NCI-H1417 treated with DMSO at 0.1 percent for 48 hours (cell line): ENCODE measurements at places on chromosomes 13 and 19.

GRCh38 chr13:89857502-89857901 lies 1490.0 kb upstream of the MIR17HG start:
- no peak for DNase-seq

DNA sequence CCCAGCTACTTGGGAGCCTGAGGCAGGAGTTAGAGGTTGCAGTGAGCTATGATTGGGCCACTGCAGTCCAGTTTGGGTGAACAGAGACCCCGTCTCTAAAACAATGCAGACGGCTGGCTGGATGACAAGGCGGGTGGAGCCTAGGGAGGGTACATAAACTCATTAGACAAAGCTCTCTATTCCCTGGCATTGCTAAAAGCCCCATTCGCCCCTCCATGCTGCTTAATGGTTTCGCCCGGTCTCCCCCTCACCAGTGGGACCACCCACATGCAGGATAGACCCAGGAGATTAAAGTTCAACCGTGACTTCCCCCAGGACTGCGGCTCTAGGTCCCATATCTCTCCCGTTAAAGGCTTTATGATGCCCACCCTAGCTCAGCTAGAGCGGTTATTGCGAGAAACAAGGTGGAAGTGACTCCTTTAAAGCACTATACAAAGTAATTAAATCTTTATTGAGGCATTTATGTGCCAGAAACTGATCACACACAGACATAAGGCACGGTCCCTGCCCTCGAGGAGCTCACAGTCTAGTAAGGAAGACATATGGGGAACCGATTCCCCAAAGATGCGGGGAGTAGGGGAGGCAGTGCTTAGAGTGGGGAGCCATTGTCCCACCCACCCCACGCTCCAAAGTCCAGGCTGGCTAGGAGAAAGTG lies 4.9 kb downstream of the LYPD3 start:
- no peak for DNase-seq

DNA sequence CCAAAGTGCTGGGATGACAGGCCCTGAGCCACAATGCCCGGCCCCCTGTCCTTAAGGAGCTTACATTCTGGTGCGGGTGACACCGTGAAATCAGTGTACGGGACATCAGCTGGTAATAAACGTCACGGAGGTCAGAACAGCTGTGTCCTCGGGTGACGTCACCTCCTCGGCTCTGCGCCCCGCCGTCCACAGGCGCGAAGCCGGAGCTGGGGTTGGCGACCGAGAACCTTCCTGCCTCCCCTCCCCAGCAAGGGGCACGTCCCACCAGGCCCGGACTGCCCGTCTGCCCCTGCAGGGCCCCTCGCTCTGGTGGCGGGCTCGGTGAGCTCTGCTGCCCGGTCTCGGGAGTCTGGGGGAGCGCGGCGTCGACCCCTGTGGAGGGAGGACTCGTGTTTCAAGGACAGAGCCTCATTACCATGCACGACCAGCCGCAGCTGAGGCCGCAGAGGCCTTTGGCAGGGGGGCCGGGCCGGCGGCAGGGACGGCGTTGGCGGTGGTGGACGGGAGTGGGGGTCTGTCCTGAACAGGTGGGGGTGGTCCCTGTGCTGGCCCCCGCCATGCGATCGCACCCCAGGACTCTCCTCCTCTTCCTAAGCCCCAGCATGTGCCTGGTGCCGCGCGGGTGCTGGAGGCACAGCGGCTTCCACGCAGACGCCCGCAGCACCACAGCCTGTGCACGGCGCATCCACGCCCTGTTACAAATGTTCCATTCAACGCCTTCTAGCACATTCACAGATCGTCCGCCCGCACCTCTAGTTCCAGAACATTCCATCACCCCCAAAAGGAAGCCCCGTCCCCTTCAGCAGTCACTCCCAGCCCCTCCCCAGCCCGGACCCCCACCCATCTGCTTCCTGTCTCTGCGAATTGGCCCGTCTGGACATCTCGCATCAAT lies 5.4 kb downstream of the LINGO3 start:
- no peak for DNase-seq

GRCh38 chr13:25920277-25920676 lies 131.5 kb downstream of the SHISA2 start:
- no peak for DNase-seq

DNA sequence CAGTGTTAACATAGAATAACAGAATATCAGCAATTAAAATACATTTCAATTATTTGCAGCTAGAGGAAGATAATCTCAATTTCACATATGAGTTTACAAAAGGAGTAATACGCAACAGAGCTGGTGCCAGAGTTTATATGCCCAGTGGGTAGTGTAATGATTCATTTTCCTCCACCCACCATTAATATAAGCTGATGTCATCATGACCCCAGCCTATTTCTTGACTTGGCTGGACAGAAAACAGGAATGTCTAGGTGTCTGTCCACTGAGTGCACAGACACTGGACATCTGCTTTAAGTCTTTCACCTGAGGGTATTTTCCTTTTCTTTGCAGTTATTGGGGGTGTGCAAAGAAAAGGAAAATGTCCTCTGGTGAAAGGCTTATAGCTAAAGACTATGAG lies 335.5 kb downstream of the TBC1D4 start:
- DNase-seq = no peak

GRCh38 chr19:4932711-4933110 lies 23.4 kb downstream of the UHRF1 start:
- DNase-seq = no peak

DNA sequence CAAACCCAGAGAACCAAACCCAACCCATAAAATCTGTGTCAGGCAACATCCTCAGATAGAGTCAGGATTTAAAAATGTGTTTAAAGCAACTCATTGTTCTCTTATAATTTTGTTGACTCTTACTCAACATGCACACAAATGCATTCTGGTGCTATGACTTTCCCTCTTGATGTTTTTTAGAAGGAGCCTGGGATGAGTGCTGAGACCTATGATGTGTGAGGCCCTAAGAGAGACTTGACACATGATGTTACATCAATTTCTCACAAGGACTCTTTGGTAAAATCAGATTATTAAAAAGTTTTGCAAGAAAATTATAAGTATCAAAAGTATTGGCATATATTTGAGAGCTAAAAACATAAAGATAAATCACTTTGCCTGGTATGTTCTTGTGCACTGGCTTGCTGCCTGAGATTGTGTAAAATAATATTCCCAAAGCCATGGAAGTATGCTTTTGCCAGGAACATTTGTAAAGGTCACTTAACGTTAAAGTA lies 173.9 kb downstream of the DCLK1 start:
- no peak for DNase-seq

GRCh38 chr13:71798707-71799106 lies 68.3 kb downstream of the DACH1 start:
- DNase-seq = no peak

DNA sequence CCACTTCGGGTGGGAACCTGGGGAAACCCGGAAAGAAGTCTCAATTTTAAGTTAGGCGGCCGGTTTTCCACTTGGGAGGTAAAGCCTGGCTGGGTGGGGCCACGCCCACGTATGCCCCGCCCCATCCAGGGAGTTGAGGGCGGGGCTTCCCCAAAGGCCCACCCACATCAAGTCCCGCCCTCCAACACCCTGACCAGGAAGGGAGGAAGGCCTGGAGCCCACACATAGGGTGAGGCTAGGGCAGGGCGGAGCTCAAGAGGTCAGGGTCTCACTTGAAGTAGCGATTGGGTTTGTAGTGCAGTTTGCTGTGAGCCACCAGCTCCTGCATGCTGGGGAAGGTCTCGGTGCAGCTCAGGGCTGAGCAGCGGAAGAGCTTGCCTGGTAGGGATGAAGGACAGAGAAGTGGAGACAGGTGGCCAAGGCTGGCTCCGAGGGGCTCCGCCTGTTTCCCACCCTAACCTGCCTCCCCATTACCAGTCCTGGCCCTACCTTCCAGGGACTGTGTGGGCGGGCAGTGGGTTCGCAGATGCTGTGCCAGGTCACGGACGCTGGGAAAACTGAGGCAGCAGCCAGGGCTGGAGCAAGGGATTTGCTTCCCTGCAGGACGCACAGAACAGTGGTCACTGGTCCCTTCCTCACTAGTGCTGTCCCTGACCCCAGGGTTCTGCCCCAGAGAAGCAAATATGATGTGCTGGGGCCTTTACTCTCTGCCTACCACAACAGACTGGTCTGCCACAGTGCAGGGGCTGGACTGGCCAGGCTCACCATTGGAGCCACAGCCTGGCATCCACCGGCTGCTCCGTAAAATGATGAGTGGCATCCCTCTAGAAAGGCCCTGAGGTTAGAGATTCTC lies 1.6 kb downstream of the ZNF414 start:
- DNase-seq = no peak

DNA sequence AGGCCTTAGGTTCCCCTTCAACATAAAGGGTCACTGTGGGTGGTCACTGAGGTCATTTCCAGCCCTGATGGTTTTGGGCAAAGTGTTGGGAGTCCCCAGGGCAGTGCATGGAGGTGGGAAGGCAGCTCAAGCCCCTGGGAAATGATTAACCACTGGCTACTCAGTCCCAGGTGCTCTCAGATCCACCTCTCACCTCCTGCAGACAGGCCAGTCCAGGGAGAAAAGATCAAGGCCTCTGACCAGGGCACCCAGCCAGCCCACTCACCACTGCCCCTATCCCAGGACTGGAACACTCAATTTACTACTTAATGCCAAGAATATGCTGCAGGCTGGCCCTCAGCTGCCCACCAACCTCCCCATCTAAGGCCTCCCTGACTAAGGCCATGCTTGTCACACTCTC lies 1307.9 kb downstream of the UQCRFS1 start:
- DNase-seq = no peak

DNA sequence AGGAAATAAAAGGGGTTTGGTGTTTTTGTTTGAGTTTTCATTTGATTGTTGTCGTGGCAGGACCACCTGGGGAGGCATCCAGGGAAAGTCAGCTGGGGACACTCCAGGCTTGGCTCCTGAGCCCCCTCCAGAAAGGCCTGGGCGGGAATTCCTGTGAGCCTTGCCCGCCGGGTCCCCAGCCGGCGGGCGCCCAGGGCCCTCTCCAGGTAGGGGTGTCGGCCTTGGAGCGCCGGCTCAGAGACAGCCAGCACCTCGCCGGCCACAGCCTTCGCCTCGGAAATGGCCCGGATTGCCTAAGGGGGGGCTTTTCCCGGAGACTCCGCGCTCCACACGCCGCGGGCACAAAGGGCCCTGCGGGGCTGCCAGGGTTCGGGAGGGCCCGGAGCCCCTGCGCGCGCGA lies 125.0 kb downstream of the TNFRSF19 start:
- no peak for DNase-seq

DNA sequence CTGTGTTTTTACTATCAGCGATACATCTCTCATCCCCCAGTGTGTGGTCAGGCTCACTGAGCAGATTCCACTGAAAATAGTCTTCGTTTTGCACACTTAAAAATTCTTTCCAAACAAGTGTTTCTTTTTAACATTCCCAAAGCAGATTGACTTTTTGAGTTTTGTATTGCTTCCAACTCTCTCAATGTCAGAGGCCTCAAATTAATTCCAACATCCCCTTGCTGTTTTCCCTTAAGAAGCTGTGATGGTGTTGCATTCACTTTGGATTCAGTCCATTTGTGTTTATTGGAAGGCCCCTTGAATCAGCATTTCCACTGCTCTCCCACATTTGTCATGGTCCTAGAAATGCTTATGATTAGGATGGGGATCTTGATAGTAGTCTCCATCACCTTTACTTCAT lies 228.7 kb downstream of the KCNRG start:
- DNase-seq = no peak

DNA sequence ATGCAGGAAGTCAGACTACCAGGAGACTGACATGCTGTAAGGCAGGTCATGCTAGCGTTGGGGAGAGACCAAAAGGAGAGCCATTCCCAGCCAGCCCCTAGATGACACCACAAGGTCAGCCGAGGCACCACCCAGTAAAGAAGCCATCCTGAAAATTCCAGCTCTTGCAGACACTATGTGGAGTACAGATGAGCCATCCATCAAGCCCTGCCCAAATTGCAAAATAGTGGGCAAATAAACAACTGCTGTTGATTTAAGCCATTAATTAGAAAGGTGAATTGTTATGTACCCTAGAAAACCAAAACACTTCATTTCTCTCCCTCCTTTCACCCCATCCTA lies 82.1 kb downstream of the TBC1D4 start:
- DNase-seq = no peak

GRCh38 chr19:18868380-18869022 lies 27.5 kb downstream of the CERS1 start:
- no peak for DNase-seq
